ENCODE measurements at places on chromosomes 13 and 19.
A peak's percentile ranks its signal among the peaks of the same experiment; 100 is the strongest.

DNA sequence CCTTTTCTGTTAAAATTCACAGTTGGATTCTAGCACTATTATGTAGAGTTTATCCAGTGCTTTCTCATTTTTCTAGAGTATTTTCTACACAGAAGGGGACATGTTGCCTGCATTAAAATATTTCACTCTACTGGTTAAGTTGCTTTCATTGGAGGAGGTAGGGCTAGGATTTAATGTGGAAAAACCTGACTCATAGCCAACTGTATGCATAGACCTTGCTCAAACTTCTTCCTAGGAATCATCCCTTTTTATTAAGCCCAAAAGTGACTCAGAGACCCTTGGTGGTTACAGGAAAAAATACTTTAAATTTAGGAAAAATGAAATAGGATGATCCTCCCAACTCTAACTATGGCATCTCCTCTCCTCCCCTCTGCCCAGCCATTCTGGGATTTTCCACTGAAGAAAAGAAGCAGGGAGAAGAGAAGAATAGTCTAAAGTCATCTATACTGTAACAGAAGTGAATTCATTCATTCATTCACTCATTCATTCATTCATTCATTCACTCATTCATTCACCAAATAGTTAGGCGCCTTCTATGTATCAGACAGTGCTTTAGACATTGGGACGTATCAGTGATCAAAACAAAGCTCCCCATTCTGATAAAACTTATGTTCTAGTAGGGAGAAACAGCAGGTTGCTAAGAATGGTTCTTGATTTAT, 109.0 kb upstream of the HTR2A start:
- no peak for DNase-seq

DNA sequence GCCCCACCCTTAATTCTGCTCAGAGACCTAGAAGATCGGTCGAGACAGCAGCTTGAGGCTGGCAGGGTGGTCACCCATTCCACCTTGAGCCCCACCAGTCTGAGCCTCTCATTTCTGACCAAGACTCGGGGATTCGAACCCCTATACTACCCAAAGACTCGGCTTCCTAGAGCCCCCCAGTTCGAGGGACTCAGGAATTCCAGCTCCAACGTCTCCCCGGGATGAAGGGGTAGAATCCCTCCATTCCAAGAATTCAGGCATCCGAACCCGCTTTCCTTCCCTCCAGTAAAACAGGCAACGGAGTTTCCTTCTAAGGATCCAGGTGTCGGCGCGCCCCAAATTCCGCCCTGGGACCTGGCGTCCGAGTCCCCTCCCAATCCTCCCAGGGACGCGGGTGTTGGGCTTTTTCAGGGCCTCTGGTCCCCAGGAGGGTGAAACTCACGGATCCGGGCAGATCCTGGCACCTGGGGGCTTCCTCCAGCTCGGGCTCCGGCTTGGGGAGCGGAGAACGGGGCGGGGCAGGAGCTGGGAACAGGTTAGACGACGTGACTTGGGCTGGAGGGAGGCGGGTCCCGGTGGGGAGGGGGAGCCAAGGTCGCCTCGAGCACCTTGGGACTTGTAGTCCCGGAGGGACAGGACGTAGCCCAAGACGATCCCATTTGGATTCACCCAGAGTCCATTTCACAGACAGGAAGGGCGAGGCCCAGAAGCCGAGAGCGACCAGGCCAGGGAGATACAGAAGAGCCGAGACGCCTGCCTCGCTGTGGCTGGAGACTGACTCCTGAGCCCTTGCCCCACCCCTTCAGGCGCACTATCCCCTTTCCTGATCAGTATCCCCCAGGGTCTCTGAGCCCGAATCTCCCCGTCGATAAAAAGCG, at the start of gene PPP1R13L:
TSS of gene PPP1R13L (minus strand) at position 513 of the 878 bp plus-strand sequence. CDS start 6,751 bp downstream, outside the sequence.
- peak; percentile 53 for DNase-seq

- DNase-seq: no peak
These were observed 1.1 kb downstream of the CCDC97 start for GRCh38 chr19:41311072-41311471.

GRCh38 chr19:18610556-18611326, 1.9 kb upstream of the TMEM59L start:
- no peak for DNase-seq

DNA sequence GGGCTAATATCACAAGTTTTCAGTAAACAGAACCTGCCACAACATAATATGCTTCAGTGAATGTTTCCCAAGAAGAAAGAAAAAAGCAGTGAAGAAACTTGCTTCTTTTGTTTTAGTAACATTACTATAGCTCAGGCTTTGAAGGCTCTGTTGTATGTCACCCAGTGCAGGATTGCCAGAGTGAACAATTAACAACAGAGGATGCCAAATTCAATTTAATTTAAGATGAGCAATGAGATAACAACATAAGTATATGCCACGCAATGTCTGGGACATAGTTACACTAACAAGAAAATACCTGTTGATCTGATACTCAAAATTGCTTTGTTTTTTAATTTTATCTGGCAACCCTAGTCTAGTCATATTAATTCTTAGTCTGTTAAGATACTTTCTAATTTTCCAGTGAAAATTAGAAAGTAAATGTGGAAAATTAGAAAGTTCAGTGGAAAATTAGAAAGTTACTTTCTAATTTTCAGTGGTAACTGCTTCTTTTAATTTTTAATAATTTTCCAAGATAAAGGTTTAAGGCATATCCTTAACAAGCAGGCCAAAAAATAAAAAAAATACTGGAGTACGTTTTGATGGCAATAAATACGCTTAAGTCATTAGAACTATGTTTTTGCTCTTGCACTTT, 336.3 kb downstream of the SLITRK6 start:
- DNase-seq: no peak

GRCh38 chr13:109989155-109989554, 202.8 kb upstream of the IRS2 start:
- no peak for DNase-seq

DNA sequence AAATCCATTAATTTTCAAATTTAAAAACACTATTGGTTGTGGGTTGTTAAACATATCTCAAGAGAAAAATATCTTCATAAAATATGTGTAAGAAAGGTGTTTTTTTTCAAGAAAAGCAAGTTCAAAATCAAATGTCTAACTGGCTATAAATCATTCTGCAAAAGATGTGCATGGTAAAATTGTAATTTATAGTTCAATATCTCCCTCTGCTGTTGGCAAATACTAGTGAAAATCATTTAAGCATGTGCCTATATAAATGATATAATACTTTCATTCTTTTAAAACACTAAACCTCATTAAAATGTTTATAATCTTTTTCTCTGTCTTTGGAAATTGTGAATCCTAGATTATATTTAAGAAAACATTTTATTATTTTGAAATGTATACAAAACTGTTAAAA, 17.2 kb upstream of the SLITRK6 start:
- no peak for DNase-seq

GRCh38 chr13:93466502-93467036, 240.0 kb downstream of the GPC6 start:
- DNase-seq: no peak

GRCh38 chr13:81148822-81149221, 807.9 kb upstream of the SPRY2 start:
- no peak for DNase-seq

- DNase-seq: no peak
These were observed 41.6 kb downstream of the NDFIP2 start for GRCh38 chr13:79522583-79522982.

GRCh38 chr13:99725644-99726043, 224.4 kb downstream of the TM9SF2 start:
- no peak for DNase-seq

DNA sequence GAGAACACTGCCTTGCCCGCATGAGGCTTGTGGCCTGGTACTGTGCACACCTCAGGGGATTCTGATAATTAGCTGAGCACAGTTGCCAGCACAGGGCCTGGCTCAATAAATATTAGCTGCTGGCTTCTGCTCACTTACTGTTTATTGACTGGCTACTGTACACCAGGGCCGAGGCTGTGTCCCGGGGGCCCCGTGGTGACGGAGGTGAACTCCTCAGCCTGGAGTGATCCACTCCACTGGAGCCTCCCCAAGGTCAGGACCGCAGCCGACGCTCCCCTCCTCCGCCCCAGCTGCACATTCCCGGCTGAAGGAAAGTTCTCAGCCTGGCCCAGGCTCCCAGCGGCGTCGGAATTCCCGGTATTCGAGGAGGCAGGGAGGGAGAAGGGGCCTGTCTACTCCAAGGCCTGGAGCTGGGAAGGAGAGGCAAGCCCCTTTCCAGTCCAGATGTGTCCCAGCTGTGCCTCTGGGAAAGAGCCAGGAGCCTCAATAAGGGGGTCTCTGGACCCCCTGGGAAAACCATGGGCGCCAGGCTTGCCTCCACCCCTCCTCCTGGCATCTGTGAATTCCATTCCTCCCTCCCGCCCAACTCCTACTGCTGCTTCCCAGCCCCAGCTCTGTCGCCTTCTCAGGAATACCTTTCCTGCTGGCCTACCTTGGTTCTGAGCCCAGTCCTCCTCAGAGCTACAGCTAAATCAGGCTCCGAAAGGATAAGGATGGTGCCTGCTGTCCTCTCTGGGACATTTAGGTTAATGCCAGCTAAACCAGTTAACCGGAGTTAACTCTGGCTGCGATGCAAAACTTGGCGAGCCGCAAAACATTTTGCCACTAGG, 7.3 kb downstream of the RPS16 start:
- peak; percentile 67 for DNase-seq

DNA sequence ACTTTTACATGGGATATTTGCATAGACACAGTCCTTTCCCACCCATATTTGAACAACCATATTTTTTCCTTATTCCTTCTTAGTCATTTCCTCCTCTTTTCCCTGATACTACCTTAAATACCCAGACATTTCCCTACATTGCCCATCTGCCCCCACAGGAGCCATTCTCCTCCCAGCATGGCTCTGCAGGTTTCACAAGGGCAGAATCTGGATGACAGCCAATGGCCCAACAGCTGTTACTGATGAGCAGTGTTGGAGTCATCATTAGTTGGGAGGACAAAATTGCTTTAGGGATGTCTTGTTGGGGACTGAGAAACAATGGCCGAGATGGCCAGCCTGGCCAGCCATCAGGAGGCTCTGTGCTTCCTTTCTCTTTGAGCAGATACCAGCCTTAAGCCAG, 209.5 kb downstream of the KLF5 start:
- DNase-seq: no peak

GRCh38 chr13:41588899-41589298, 131.5 kb downstream of the RGCC start:
- DNase-seq: peak; percentile 32

DNA sequence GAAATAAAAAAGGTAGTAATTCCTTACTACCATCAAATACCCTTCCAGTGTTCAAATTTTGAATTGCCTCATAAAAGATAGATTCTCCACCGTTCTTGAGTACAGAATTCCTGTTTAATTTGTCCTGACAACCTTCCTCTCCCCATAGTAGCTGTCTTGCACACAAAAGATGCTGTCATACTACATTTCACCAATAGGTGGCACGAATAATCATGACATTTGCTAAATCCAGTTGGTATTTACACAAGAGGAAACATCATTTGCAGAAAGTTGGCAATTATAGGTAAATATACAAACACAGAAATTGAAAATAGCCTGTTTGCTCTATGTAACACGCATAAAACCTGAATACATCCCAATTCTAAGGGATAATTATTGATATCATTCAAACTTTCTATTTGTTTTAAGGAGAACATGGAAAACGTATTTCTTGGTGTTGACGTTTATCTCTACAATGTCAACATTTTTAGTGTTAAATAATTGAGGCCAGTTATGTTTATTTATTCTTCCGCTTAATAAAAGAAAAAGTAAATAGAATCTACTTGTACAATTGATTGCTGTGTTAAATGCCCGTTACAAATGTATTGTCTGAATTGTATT, 58.3 kb upstream of the CLDN10 start:
- DNase-seq: peak; percentile 38

- DNase-seq: peak; percentile 27
These were observed 19.3 kb upstream of the GATAD2A start for GRCh38 chr19:19385896-19386869.

DNA sequence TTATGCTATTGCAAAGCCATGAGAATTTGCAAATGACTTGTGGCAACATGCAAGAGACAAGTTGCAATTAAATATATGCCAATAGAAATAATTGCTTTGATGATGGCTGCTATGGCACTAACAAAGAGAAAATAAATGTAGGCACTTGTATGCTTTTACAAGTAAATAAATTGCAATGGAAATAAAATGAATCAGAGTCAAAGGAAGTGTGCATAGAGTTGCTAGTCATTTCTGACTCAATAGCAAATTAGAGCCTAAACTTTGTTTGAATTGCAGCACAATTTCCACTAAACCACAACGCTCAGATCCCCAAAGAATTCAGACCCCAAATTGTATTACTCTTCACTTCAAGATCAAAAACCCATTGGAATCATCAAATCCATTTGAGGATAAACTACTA, 792.1 kb upstream of the ARGLU1 start:
- DNase-seq: no peak

DNA sequence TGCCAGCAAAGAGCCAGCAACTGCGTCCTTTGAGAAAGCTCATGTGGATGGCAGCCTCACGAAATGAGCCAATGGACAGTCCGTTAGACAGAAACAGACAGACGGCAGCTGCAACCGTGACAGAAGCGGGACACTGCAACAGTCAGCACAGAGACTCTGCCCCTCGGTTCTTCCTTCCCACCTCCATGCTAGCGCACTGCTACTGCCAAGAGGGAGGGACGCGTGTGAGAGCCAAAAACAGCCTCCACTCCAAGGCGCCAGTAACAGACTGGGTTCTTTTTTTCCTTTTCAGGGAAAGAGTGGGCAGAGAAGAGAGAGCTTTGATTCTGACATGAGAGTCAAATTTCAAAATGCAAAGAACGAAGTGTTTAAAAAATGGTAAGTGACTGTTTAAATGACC, 77.5 kb downstream of the SERP2 start:
- no peak for DNase-seq

GRCh38 chr13:22653866-22654265, 526.9 kb upstream of the SGCG start:
- no peak for DNase-seq

- DNase-seq: peak; percentile 97
These were observed 21.0 kb upstream of the GDF15 start for GRCh38 chr19:18364826-18365528.

DNA sequence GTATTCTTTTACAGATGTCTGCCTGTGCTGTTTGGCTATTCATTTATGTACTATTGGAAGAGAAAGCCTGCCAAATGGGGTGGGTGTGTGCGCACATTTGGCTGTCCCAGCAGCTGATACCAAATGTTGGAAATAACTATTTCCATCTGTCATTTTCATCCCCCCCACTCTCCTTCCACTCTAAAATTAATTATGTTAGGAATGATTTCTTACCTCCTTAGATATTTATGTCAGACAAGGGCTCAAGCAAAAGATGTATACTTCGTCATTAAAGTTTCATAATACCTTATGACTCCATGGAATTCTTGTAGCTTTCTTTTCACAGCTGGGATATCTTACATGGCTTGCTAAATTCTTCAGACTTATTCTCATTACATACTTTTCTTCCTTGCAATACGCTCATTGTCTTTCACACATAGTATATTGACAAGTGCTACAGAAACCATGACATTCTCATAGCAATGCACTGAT, 18.6 kb downstream of the ITM2B start:
- no peak for DNase-seq

DNA sequence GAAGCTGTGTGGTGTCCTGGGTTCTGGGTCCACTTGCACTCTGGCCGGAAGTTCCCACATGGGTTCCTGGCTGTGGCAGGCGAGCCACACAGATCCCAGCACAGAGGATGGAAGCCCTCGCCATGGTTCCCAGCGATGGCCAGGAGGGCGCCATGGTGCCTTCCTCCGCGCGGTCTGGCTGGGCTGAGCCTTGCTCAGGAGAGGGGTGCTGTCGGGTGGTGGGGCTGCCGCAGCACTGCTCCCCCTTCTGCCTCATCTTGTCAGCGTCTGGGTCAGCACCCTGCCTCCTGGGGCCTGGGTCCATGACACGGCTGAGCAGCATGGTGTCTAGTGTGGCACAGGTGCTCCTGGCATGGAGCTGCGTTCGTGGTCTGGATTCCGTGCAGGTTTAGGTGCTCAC, 33.5 kb downstream of the DOT1L start:
- DNase-seq: no peak

GRCh38 chr13:77434289-77434688, 101.2 kb upstream of the SCEL start:
- no peak for DNase-seq

Measured in HTR-8/SVneo (cell line).